ENCODE measurements at places on chromosomes 13 and 19.
A peak's percentile ranks its signal among the peaks of the same experiment; 100 is the strongest.

DNA sequence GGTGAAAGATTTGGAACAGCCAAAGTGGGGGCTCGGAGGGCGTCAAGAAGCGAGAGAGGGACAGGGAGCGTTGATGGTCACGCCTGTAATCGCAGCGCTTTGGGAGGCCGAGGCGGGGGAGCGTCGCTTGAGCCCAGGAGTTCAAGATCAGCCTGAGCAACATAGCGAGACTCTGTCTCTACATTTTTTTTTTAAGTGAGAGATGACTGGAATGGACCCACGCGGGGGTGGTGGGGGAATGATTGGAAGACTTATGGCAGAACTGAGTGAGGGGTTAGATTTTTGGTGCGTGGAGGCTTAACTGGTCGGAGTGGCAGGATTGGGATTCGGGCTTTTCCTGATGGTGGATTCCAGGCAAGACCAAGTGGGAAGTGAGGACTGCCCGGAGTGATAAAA lies 725 bp downstream of the PSMD8 start:
- DNase-seq, result no peak

GRCh38 chr19:36060430-36060829 lies 5.7 kb downstream of the WDR62 start:
- peak; percentile 29 for DNase-seq

DNA sequence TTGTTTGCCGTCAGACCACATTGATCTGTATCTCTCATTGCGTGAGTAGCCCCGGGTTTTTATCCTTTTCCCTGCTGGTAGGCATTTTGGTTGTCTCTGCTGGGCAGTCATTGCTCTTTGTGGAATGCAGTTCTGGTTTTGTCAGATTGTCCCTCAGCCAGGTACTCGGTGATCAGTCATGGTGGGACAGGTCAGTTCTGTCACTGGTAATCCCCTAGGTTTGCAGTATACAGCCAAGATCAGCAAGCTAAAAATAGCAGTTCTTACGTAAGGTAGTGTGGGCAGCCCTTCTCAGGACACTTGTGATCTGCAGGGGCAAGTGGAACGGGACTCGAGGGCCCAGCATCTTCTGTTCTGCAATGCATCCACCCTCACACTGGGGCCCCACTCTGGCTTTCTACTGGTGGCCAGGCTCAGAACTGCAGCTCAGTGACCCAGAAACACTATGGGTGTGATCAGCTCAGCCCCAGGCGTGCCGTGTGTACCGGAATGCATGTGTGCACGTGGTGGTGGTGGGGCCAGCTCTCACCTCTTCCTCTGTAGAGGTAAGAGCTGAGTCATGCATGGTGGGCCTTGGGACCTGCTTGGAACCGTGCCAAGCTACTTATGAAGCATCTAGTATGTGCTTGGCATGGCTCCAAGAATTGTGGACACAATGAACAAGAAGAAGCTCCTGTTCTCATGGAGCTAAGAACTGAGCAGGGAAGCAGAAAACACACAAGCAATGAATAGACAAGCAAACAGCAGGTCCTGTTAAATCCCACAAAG lies 6.3 kb downstream of the PLEKHF1 start:
- DNase-seq, result no peak

- no peak for DNase-seq
Measured at GRCh38 chr19:50184196-50184595, 19.2 kb upstream of the MYH14 start.

DNA sequence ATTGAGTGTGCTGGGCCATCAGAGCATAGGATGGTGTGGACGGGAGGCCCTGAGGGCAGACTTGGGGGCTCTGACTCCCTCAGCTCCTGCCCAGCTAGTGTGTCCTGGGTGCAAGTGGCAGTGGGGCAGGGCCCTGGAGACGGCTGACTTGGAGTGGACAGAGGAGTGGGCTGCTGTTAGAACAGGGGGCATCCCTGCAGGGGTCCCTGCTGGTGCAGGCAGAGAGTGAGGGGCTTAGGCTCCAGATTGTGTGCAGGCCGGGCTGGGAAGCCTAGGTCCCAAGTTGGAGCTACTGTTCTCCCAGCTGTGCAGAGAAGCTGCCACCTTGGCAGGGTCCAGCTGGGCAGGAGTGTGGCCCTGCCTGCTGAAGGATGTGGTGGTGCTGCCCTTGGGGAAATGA lies 8.6 kb downstream of the KCTD15 start:
- no peak for DNase-seq

DNA sequence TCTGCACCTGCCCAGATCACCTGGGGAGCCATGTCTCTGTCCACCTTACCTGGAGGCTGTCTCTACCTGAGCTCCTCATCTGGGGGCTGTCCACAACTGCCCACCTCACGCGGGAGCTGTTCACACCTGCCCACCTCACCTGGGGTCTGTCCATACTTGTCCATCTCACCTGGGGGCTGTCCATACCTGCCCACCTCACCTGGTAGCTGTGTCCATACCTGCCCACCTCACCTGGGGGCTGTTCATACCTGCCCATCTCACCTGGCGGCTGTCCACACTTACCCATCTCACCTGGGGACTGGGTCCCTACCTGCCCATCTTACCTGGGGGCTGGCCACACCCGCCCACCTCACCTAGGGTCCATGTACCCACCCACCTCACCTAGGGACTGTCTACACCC lies 10.0 kb upstream of the CPAMD8 start:
- DNase-seq, result no peak

Measured in AG04450 (cell line).